ENCODE measurements at places on chromosomes 6 and 20.

DNA sequence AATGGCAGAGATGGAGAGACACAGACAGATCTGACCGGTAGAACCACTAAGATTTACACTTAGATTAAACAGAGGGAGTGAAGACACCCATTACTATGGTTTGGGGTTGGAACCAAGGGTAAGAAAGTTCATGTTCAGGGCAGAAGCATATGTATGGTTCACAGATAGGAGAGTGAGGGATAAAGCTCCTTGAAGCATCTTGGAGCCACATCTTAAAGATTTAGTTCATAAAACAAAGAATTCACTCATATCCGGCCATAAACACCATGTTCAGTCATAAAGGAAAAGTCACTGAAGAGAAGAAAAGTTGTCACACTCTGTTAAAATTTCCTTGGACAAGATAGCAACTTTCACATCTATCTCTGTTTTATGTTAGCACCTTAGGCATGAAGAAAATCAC lies 18.0 kb downstream of the STX7 start:
- no peak for DNase-seq

GRCh38 chr6:2737885-2738284 lies 12.8 kb downstream of the MYLK4 start:
- DNase-seq, result no peak

DNA sequence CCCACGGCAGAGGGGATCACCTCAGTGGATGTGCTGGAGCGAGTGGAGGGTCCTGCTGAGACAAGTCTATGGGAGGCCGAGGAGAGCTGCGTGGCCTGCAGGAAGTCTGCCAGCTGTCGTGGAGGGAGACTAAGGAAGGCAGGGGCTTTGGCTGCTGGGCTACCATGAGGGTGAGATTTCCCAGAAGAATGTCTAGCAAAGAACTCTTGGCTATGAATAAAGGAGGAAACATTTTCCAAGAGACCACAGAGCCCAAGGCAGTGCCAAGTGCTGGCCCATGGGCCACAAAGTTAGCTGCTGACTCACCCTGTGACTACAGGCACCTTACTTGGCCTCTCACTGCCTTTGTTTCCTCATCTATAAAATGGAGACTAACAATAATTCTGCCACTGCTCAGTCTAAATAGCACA lies 73.4 kb downstream of the PRDM1 start:
- no peak for DNase-seq

- DNase-seq, result peak; percentile 85
These were observed at the start of gene HIVEP2 for GRCh38 chr6:142945049-142945445. Gene HIVEP2, minus strand, starts transcription at chr6:142945176. Its CDS starts 170,438 bp downstream, at chr6:142774738.

- DNase-seq, result no peak
These were observed 67.8 kb downstream of the TNFRSF21 start for GRCh38 chr6:47241742-47242482.

DNA sequence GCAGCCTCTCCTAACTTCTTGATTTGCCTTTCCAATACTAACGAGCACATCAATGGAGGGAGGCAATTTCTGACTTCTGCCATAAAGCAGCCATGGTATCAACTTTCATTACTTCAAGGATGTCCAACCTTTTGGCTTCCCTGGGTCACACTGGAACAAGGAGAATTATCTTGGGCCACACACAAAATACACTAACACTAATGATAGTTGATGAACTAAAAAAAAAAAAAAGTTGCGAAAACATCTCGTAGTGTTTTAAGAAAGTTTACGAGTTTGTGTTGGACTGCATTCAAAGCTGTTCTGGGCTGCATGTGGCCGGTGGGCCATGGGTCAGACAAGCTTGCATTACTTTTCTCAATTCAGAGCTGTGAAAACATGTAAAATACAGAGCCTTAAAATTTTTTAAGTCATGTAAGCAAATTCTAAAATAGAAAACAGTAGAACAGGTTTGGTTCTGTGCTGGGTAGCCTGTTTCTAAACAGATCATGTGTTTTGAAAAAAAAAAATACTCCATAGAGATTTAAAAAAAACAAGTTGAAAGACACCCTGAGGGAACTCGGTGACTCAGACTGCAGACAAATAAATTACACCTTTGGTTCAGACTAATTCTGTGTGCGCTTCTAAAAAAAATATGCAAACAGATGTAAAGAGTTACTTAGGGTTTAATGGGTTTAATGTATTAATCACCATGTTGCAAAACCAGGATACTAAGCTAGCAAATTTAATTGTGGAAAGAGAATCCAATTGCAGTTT lies 43.6 kb upstream of the SLC22A23 start:
- no peak for DNase-seq

Data from stimulated activated CD4-positive, alpha-beta T cell treated with anti-CD3 and anti-CD28 coated beads, TNF-alpha, amount 100 ng/mL, for 48 hours (primary cell).